Neural cell (in vitro differentiated cells): ENCODE measurements at places on chromosomes 1 and 21. TPM values are rescaled to one million over a fixed set of nuclear protein-coding genes. Genes with fewer than 3 reads are reported as not detected.

Gene CD5L
- not detected in 2 replicates for polyA plus RNA-seq

Gene TTC34
- polyA plus RNA-seq: 0.05 TPM in 1 of 2 replicates, not detected in the other

Gene SLC26A9
- polyA plus RNA-seq: not detected in 2 replicates

Gene CELSR2
- 7.9 and 9.5 TPM in 2 replicates for polyA plus RNA-seq

Gene ETS2
- polyA plus RNA-seq: 10.4 and 11.6 TPM in 2 replicates

Gene RCSD1
- polyA plus RNA-seq: not detected in 2 replicates

Gene RUNX3
- polyA plus RNA-seq: not detected in 2 replicates

Gene KCNA2
- polyA plus RNA-seq: 3.4 and 4.0 TPM in 2 replicates

Gene C1orf87
- polyA plus RNA-seq: not detected in 2 replicates
